CD8-positive, alpha-beta T cell (primary cell): ENCODE measurements at places on chromosomes 11 and 22.

- DNase-seq, result no peak
Measured at GRCh38 chr11:792873-793272, 3.0 kb upstream of the CEND1 start.

GRCh38 chr11:43981006-43981405 lies 38.6 kb downstream of the C11orf96 start:
- DNase-seq, result no peak

GRCh38 chr22:28139961-28140360 lies 220.9 kb upstream of the PITPNB start:
- DNase-seq, result no peak

GRCh38 chr11:11401960-11402535 lies 49.0 kb upstream of the CSNK2A3 start:
- DNase-seq, result no peak

- no peak for DNase-seq
Measured at GRCh38 chr11:8011981-8012444, 24.9 kb downstream of the EIF3F start.

- DNase-seq, result no peak
Measured at GRCh38 chr11:69449320-69450063, 32.0 kb upstream of the LINC01488 start.

DNA sequence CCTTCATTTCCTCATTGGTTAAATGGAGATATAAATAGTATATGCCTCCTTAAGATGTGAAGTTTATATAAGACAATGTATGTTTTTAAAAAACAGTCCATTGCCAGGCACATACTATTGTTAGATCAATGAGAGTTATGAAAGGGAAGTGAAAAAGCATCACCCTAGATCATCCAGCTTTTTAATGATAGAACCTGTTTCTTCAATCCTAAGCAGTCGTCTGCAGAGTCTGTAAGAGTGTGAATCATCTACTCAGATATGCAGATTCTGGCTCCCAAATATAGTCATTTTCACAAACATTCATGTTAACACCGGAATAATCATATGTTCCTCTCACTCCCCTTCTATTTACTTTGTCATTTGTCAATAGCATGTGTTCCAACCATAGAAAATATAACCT lies 65.3 kb upstream of the SLN start:
- DNase-seq, result no peak

GRCh38 chr11:122808478-122808869 lies 29.8 kb upstream of the CRTAM start:
- no peak for DNase-seq

DNA sequence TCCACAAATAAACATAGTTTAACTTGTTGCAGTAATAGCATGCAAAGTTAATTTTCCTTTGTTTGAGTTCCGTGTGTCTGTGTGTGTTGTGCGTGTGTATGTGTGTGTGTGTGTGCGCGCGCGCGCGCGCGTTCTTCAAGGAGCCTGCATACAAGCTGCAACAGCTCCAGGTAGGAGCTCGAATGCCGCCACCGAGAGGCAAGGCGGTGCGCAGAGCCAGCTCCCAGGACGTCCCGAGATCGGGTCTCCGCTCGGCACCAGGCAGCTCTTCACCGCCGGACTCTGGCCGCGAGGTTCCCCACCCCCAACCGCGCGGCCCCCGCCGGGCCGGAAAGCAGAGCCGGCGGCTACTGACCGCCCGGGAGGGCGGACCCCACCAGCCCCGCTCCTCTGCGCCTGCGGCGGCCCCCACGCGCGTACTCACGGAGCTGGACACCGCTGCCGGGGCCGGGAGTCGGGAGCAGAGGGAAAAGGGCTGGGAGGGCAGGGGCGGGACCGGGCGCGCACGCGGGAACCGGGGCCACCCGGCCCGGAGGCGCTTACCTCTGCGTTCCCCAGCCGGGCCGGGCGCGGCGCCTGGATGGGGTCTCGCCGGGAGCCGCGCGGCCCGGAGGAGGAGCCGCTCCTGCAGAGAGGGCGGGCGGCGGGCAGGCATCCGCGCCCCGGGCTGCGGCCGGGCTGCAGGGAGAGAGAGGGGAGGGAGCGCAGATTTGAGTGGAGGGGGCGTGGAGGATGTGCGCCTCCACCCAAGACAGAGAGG lies 40.4 kb upstream of the AKIP1 start:
- DNase-seq, result no peak

DNA sequence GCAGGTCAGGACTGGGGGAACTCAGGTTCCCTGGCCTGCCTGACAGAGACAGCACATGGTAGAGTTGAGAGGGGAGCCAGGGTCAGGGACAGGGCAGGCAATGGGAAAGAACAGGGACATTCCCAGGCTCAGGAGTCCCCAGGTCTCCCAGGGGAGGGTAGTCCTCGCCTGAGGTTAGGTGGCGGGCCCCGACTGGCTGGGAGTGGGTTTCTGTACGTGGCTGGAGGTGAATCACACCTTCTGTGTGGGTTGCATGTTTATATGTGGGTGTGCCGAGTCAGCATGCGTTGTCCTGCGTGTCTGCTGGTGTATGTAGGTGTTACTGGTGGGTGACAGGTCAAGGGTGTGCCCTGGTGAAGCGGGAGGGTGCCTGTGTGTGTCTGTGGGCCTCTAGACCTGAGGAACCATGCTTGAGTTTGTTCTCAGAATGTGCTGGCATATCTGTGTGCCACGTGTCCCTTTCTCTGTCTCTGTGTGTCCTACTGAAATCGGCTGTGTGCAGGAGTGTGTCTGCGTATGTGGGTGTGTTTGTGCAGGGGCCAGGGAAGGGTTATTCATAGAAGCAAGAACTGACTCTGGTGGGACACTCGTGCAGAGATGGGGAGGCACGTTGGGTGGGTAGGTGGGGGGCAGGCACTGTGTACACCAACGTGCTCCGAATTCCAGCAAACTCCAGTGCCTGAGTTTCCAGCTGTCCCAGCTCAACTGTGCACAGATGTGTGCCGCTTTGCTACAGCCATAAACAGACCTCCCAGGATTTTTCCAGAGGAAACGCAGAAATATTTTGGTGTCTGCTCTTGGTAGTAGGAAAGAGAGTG lies 23.8 kb upstream of the OAF start:
- DNase-seq, result no peak

DNA sequence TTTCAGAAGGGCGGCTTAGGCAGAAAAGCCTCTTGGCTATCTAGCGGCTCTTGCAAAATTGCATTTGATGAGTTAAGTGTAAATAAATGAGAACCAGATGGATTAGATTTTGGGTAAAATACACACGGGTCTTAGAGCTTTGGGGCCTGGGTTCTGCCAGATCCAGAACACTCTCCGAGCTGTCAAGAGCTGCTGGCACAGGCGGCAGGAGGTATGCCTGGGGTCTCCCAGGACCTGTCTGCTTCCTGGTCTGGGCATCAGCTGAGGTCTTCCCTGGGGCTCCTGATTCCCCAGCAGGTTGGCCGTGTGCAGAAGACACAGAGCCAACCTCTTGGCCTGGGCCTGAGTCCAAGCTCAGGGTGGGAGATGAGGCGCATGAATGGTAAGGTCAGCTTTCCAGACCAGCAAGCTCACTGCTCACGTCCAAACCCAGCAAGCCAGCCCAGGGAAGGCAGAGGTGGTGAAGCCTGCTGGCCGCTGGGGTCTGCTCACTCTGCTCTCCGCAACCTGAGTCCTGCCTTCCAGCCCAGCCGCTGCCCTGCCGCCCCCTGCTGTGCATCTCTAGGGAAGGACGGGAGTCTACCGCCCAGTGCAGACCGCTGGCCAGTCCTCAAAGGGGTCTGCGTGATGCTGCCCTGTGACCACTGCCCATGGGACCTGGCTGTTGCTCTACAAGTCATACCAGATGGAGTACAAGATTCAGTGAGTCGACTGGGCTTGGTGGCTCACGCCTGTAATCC lies 44.9 kb downstream of the SCUBE1 start:
- DNase-seq, result no peak

GRCh38 chr11:81644239-81644840 lies 1089.3 kb downstream of the FAM181B start:
- DNase-seq, result no peak
